Activated CD4-positive, alpha-beta T cell treated with anti-CD3 and anti-CD28 coated beads, Interleukin-2, amount 50 U/mL, for 16 hours (primary cell): ENCODE measurements at places on chromosomes 6 and 20.

- DNase-seq = no peak
These were observed 238.6 kb downstream of the BTBD3 start for GRCh38 chr20:12156252-12156651.

DNA sequence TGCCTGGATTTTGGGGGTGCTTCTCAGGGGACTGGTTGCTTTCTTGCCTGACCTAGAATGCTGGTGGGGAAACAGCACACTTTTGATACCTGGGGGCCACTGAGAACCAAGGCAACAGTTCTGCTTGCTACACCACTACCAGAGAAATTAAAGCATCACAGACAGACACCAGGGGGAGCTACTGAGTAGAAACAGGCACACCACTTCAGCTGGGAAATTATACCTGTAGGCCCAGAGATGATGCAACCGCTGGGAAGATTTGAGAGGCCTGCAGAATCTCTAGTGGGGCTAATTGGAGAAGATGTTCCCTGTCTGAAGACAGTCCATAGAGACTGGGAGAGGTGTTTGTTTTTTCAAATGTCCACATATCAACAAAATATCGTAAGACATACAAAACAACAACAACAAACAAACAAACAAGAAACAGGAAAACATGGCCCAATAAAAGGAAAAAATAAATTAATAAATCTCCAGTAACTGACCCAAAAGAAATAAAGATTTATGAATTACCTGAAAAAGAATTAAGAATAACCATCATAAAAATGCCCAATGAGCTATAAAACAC, 129.4 kb upstream of the RIN2 start:
- peak; percentile 73 for DNase-seq

- DNase-seq = no peak
These were observed 380.6 kb upstream of the MAP3K7 start for GRCh38 chr6:90967471-90967870.

- no peak for DNase-seq
These were observed 1.1 kb upstream of the ZBTB2 start for GRCh38 chr6:151392427-151392826.

DNA sequence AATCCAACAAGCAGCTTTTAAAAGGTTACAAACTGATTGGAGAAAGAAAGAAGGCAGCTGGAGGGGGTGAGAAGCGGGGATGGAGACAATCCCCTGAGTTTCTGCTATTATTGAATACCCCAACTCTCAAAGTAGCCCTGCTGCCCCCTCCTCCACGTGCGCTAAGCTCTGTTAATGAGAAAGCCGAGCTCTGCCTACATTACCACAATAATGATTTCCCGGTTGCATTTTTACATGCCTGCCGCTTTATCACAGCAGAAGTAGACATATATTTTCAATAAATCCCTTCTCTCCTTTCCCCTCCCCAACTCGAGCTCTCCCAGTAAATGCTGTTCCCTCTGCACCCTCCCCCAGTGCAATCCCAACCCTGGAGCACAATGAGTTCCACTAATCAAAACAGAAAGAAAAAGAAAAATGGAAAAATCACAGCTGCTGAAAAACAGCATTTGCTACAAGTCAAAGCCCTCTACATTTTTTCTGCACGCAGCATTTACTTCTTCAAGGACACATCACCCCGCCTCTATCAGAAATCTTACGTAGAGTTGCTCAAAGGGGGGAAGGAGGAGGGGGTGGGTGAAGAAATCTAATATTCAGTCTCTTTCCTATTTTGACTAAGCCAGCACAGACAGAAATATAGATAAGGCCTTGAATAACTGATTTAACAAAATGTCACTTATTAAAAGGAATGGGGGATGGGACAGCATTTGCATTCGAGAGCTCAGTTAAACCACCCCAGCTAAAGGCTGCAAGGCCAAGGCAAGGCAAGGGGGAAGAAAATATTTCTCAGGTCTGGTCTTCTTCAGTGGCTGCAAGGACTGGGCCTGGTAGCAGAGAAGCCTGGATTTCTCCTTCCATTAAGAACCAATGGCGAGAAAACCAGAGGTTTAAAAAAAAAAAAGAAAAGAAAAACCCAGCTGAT, 10.7 kb downstream of the TRERF1 start:
- DNase-seq = peak; percentile 35

DNA sequence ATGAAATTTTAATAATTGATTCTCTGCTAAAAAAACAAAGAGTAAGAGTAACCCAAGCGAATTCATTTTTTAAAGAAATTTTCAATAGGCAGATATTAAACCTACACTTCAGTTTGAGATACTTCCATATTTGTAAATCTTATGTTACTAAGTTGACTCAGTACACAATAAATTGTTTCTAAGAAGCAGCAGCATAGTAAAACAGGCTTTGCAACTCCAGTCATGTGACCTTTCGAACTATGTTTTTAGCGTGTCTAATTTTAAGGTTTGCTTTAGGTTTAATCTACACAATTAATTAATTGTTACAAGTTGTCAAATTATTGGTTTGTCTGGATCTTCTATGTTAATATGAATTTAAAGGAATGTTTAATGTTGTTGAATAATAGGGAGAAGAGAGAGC, 708.9 kb upstream of the CITED2 start:
- DNase-seq = no peak

GRCh38 chr20:47682916-47683315, 102.4 kb downstream of the SULF2 start:
- no peak for DNase-seq

DNA sequence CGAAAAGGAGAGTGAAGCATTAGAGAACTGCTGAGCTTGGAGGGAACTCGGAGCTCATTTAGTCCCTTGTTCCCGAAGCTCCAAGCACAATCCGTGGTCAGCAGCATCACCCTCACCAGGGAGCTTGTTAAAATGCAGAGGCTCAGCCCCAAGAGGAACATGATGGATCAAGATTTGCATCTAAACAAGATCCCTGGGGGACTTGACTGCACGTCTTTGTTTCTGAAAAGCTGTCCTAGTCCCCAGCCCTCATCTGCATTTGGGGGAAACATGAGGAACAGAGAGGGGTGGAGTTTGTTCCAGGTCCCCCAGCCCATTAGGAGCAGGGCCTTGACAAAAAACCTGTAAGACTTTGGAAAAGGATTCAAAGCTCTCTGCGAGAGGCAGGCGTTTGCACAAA, 4.1 kb upstream of the LBP start:
- no peak for DNase-seq

DNA sequence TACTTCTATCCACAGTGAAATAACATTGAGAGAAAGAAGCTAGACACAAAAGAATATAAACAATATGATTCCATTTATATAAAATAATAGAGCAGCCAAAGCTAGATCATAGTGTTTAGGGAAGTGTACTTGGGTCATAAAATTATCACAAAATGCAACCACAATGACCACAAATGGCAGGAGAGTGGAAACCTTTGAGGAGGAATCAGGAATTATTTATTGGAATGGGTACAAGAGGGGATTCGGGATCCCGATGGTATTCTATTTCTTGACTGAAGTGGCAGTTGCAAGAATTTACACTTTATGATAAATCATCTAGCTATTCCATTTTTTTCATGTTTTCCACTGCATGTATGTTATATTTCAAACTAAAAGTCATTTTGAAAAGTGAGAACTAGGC, 76.1 kb downstream of the IPCEF1 start:
- DNase-seq = no peak

DNA sequence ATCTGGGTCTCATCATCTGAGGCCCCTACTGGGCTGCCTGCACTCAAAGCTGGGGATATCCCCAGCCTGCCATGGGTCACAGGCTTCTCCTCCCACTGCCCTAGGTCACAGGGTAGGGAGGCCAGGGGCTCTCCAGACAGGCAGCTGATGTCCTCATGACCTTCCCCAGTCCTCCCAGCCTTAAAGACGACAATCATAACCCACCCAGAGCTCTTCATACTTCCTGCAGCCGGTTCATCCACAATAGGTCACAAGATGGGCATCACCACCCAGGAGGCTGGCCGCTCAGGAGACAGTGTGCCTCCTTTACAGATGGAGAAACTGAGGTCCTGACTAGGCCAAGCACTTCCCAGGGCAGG, 15.2 kb downstream of the TFEB start:
- DNase-seq = no peak

GRCh38 chr20:5900908-5901307, 49.4 kb downstream of the TRMT6 start:
- DNase-seq = no peak

DNA sequence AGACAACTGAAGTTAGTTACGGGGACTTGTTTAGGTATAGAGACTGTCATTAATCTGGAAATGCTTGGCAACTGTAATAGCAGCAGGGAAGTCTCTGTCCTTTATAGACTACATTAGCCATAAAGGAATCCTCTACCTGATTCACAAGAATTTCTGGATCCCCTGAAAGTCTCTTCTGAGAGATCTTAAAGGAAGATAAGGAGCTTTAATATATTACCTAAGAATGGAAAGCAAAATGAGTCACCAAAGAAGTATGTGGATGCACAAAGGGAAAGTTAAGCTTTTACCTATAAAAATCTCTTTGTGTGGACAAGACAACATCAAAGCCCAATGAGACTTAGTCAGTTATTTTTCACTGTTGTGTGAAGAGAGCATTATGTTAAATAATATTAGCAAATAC, 92.2 kb upstream of the RSPO3 start:
- no peak for DNase-seq

DNA sequence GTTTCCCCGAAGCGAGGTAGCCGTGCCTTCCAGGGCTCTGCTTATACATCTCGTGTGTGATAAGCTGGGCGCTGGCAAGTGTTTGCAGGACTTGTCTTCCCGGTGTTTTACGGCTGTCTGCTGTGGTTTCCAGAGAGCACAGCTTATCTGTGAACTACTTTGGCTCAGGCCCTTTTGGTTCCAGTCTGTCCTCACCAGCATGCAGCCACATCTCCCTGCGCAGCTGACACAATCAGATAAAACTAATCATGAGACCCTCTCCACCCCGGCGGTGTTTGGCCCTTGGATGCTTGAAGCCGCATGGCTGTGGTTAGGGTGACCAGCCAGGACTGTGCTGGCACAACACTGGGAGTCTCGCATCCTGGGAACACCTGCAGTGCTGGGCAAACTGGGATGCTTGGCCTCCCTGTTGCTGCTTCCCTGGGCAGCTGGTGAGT, 241.8 kb upstream of the FOXQ1 start:
- no peak for DNase-seq

- no peak for DNase-seq
These were observed 28.0 kb upstream of the SLC17A3 start for GRCh38 chr6:25902071-25902470.
